Neuronal stem cell (in vitro differentiated cells): ENCODE measurements at places on chromosomes 3 and 15.

- DNase-seq = no peak
Observed at GRCh38 chr3:13451301-13451673, 28.8 kb upstream of the HDAC11 start.

DNA sequence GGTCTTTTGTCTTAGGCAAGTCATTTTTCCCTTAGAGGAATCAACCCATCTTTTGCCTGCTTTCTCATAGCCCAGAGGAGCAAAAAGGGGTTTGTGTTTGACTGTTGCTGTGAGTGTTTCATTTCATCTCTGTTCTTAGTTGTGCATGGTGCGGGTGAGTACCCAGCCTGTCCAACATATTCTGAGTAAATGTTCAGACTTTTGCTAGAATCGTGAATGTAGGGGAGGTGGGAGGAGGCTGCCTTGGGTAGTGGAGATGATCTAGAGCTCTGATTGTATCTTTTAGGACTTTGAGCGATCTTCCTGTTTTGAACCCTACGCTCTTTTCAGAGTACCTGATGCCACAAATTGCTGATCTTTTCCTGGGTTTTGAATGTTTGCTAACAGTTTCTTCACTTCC, 123.1 kb downstream of the ZNF609 start:
- DNase-seq = no peak

DNA sequence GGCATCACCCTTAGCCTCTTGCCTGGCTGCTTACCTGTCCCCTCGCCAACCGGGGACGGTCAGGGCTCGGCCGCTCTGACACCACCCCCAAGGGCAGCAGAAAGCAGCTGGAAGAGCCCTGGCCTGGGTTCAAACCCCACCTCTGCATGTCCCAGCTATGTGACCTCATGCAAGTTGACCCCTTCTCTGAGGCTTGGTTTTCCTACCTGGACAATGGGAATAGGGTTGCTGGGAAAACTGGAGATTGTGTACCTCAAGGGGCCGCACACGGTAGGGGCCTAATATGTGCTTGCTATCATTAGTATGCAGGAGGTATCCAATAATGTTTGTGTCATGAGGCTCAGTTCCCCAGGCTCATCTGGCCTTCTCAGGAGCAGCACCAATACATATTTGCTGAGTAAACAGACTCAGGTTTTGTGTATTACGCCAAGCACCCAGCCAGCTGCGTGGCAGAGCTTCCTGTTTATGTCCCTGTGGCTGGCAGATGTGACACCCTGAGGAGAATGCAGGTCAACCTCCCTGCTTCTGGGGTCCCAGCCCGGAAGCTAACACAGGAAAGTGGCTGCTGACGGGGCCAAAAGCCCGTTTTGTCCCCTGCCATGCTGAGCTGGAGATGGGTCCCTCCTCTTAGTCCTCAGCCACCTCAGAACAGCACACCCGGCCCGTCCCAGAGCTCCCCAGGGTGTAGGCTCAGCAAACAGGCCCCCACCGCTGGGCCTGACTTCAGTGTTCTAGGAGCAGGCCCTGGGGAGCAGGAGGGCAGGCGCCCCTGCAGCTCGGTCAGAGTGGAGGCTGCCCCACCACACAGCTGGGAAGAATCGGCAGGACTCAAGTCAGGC, 29.7 kb downstream of the PLXND1 start:
- no peak for DNase-seq

DNA sequence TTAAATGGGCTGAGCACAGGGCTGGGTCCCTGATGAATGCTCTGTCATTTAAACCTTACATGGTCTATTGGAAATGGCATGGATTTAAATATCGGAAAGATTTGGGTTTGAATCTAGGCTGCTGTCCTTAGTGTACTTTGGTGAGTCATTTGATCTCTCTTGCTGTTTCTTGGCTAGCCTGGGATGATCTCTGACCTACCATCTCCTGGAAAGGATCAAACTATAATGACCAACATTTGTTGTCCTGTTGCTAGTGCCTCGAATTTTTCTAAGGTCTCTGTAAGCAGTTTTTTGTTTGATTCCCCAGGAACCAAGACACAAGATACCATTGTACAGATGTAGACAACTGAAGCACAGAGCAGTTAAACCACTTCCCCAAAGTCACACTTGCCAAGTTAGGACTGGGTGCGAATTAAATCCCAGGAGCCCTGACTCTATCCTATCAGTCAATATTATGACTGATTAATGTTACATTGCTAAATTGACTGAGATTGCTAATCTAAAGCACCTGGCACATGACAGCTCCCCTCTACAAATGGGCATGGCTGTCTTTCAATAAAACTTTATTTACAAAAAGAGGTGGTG, 244.9 kb upstream of the MCTP2 start:
- no peak for DNase-seq

DNA sequence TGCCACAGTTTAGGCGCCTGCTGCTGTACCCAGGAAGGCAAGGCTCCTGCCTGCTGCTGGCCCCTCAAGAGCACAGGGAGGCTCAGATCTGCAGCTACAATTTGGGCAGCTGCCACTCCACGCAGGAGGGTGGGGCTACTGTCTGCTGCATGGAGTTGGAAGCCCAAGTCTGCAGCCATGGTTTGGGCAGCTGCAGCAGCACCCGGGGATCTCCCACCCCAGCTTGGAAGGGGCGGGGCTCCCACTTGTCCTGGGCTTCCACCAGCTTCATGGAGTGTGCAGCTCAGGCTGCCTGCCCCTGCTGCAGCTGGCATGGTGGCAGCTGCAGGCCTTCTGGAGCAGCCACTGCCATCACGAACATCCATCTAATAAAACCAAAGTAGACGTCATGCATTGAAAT, 512.9 kb downstream of the PYDC2 start:
- DNase-seq = no peak
